ENCODE measurements at places on chromosomes 3 and 15. TPM values are rescaled to one million over a fixed set of nuclear protein-coding genes. Genes with fewer than 3 reads are reported as not detected.

The NR2E3 gene
- total RNA-seq: 0.19 TPM

The SPINT1 gene
- total RNA-seq: 3.2 TPM

The HERC2 gene
- total RNA-seq: 51.3 TPM

The DGKG gene
- total RNA-seq: 0.29 TPM

The CCRL2 gene
- total RNA-seq: 5.6 TPM
